ENCODE measurements at places on chromosomes 3 and 15.

DNA sequence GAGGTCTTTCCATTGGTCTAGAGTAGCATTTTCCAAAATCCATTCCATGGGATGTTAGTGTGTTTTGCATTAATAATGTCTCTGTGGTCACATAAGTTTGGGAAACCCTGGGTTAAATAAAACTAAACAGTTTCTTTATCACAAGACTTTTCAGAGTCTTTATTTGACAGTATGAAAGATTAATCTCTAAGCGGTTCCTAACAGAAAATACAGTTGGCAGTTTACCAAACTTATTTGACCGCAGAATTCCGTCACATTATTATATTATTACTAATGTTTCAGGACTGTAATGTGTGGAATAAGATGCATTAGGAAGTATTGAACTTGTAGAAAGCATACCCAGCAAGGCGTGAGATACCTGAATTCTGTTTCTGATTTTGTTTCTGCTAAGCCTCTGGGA is 71.5 kb upstream of the ADAMTSL3 start:
- no peak for DNase-seq

GRCh38 chr3:4720316-4721075 is 227.3 kb downstream of the ITPR1 start:
- DNase-seq, result no peak

DNA sequence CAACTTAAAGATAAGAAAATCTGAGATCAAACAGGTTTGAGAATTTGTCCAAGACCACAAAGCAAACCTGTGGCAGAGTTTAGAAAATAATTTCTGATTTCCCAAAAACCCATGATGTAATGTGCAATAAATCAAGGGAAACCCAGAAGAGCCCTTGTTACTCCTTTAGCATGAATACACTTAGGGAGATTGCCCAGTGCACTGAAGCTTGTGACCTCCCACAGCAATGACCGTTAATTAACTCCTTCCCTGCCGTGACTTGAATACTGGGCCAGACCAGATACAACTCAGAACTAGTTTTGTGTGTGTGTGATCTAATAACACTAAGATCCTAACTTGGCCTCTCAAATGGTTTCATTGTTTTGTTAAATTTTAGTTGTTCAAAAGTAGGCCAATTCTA is 2.5 kb downstream of the PRKAR2A start:
- DNase-seq, result no peak

DNA sequence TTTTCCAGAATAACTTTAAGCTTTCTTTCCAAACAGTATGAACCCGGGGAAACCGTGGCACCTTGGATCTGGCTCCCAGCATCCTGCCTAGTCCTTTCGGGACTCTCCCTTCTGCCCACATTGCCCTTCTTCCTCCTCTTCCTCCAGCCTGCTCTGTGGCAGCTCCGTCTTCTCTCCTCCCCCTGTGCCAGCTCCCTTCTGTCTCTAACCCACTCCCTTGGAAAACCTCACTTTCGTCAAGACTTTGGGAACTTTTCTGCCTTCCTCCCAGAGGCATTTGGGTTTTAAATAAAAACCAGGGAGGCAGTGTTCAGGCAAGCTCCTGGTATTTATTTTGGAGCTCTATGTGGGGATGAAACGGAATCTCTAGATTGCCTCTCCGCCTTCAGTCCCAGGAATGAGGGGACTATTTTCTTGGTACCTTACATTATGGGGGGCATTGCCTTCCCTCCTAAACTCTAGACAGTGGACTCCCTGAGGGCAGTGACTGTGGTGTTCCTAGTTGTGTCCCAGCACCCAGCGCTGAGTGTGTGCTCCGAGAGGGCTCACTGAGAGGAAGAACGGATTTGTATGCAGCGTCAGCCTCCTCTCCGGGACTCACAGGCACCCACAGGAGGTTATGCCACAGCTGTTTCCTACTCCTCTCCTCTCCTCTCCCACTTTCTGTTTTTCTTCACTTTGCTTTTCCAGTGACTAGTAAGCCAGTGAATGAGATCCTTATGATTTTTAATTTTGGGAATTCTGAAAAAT is 105.4 kb upstream of the MRPS22 start:
- DNase-seq, result no peak

DNA sequence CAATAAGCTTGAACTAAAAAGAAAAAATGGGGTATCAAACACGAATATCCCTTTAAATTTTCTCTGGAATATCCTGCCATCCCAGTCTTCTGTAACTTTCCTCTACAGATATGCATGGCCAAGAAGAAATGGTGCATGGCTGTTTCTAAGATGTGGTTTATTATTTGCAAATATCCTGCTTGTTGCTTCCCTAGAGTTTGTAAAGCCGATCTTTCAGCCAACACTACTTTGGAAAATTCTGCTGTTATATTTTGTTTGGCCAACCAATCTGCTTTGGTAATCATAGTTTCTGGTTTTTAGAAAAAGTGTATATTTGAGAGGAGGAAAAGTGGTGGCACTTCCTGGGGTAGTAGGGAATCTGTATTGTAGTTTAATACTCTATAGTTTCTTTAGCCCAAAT is 13.9 kb downstream of the PHLDB2 start:
- no peak for DNase-seq

GRCh38 chr3:129482721-129483120 is 42.7 kb downstream of the IFT122 start:
- no peak for DNase-seq

DNA sequence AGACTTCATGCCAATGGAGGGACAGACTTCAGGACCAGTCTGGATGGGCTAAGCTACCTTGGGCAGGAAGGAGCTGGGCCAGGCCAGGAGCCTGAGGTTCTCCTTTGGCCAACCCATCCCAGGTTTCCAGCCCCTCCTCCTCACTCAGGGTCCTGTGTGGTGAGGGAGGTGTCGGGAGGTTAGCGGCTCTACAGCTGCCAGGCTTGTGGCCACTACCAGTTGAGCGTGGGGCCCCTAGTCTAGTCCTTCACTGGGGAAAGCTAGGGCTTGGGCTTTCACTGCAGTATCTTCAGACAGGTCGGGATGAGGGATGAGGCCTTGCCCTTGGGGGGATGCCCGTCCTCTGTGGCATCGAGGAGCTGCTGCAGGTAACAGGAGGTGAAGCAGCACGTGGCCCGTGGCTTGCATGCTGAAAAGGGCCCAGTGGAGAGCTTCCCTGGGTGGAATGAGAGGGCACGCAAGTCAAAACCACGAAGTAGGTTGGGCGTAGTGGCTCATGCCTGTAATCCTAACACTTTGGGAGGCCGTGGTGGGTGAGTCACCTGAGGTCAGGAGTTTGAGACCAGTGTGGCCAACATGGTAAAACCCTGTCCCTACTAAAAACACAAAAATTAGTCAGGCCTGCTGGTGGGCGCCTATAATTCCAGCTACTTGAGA is 8.5 kb upstream of the FANCD2 start:
- DNase-seq, result no peak

GRCh38 chr15:57184502-57184901 is 191.8 kb upstream of the CGNL1 start:
- DNase-seq, result no peak

- no peak for DNase-seq
These were observed 25.0 kb downstream of the ZNF654 start for GRCh38 chr3:88084097-88084501.

Data from NCI-H774 (cell line).